ENCODE measurements at places on chromosomes 1 and 21.

GRCh38 chr1:27668808-27669723 lies 2.9 kb downstream of the IFI6 start:
- DNase-seq = peak; percentile 83

DNA sequence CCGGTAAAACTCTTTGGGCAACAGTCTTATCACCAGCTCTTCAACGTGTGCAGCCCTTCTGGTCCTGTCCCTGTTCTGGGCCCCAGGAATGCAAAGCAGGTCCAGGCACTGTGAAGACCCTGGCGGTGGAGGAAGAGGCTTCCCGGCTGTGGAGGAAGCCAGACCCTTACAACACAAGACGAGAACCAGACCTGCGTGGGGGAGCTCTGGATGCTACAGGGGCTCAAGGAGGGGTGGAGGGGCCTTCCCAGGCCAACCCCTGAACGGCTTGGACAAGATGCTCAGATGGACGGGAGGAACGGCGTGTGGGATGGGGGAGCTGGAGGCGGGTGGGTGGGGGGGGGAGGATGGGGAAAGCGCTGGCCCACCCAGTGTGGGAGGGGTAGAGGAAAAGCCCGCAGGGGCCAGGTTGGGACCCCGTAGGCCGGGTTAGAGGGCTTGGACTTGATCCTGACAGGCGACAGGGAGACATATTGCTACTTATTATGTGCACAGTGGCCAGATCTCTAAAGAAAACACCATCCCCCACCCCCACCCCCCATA lies 5.1 kb upstream of the OLIG2 start:
- DNase-seq = no peak

GRCh38 chr1:236773919-236774318 lies 21.2 kb upstream of the MTR start:
- DNase-seq = no peak

- no peak for DNase-seq
These were observed 105.3 kb downstream of the BACH1 start for GRCh38 chr21:29403922-29404538.

DNA sequence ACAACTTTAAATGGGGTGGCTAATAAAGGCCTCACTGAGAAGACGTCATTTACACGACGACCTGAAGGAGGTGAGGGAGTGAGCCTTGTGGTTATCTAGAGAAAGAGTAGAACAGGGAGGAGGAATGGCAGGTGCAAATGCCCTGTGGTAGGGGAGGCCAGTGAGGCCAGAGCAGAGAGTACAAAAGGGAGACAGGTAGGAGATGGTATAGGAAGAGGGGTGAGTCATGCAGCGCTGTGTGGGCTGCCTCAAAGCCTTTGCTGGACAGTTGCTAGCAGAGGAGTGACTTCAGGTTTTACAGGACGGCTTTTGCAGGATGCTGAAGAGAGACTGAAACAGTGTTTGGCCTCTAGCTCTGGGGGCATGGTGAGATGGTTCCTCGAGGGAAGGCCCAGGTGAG lies 116.0 kb downstream of the IER5 start:
- DNase-seq = no peak

GRCh38 chr1:59521456-59521855 lies 224.6 kb downstream of the FGGY start:
- no peak for DNase-seq

- DNase-seq = no peak
These were observed 40.3 kb downstream of the GPATCH2 start for GRCh38 chr1:217590598-217590997.

- DNase-seq = no peak
These were observed 79.0 kb downstream of the SLC45A1 start for GRCh38 chr1:8396786-8397406.

All from K562 (cell line).